ENCODE measurements at places on chromosomes 1 and 21.

GRCh38 chr1:19353596-19353995 is 41.5 kb downstream of the SLC66A1 start:
- no peak for DNase-seq

- DNase-seq = no peak
Observed at GRCh38 chr1:119758584-119758983, 10.1 kb downstream of the HMGCS2 start.

DNA sequence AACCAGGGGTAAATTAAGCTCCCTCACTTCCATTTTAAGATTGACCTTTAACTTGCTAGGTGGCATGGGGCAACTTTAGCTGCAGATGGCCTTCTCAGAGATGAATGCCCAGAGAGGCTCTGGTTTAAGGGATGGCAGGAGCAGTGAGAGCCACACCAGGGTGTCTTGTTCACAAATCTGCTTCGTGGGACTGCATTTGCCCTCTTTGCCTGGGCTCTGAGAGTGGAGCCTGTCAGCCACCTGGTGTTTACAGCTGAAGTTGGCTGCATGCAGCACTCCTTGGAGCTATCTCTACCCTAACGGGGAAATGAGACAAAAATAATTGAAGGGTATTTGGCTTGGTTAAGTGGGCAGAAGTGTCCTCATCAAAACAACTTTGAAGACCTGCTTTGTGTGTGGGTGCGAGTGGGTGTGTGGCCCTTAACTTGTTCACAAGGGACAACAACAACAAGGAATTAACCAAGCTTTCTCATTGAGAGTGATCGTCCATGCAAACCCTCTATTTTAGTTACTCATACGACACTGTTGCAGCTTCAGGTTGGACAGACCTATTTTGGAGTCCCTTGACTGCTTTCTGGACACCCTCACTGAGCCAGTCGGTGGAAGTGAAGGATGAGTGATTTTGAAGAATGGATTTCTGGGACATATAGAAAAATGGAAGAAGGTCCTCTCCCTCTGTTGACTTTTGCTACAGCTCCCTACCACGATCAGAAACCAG is 29.8 kb downstream of the PGM1 start:
- no peak for DNase-seq

DNA sequence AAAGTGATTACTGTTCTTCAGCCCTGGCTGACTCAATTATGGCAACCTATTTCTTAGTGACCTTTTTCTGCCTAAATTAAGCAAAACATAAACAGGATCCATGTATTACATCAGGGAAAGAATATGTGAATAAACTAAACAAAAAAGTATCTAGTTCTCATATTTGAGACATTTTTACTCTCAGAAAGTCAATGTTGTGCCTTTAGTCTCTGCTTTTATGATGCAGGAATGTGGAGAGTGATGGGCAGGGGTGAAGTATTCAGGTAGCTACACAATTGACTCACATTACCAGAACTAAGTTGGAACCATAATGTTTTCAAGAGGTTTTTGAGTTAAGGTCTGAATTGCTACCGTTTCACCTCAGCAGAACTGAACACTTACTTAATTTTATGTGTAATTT is 462.7 kb upstream of the CXADR start:
- DNase-seq = no peak

GRCh38 chr1:162922201-162922600 is 61.2 kb upstream of the CCDC190 start:
- no peak for DNase-seq

DNA sequence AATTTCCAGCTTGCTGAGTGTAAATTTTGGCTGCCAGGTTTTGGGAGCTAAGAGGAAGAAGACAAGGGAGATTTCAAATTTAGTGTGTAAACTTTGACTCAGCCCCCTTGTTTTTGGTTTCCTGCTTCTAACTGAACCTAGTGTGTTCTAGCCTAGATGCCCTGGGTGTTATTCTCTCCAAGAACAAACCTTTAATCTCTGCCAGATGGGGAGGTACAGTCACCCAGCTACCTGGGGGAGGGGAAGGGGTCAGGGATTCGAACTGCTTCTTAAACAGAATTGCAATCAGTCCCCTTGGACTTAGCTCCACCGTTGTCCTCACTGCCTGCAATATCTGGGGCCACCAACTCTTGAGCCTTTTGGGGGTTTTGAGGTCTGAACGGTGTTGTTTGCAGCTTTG is 238.9 kb downstream of the KIF26B start:
- DNase-seq = no peak

- DNase-seq = peak; percentile 17
Observed at GRCh38 chr1:172581779-172582178, 48.8 kb downstream of the SUCO start.

- DNase-seq = peak; percentile 95
Observed at GRCh38 chr1:235971571-235972310, 93.1 kb downstream of the NID1 start.

- no peak for DNase-seq
Observed at GRCh38 chr21:17200250-17200649, 312.6 kb upstream of the CXADR start.

GRCh38 chr1:12488666-12489354 is 129.2 kb downstream of the DHRS3 start:
- DNase-seq = peak; percentile 42

DNA sequence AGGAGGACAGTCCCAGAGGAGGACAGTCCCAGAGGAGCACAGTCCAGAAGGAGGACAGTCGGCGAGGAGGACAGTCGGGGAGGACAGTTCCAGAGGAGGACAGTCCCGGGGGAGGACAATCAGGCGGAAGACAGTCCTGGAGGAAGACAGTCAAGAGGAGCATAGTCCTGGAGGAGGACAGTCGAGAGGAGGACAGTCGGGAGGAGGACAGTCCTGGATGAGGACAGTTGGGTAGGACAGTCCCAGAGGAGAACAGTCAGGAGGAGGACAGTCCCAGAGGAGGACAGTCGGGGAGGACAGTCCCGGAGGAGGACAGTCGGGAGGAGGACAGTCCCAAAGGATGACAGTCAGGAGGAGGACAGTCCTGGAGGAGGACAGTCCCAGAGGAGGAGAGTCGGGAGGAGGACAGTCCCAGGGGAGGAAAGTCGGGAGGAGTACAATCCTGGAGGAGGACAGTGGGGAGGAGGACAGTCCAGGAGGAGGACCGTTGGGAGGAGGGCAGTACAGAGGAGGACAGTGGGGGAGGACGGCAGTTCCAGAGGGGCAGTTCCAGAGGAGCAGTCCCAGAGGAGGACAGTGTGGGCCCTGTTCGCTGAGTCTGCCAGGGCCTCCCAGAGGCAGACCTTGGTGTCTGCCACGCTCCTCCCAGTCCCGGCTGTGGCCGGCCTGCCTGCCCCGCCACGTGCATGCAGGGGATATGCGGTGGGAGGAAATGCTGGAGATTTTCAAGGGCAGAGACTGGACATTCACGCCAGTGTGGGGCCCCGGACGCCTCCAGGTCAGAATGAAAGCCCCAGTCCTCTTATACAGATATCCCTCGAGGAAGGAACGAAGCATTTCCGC is 183.8 kb upstream of the ARHGEF16 start:
- DNase-seq = no peak

GRCh38 chr1:236150986-236151385 is 8.6 kb downstream of the GPR137B start:
- no peak for DNase-seq

DNA sequence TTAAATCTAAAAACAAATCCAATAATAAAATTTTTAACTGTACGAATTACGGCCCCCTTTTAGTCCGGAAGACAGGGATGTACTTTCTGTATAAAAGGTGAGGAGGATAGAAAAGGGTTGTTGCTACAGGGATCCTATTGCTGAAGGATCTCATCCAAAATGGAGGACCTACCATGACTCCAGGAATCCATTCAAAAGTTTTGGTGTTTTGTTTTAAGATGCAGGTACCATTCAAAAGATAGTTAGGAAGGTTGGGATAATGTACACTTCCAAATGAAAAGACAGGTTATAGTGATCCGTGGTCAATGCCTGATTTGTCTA is 1.3 kb upstream of the ENAH start:
- no peak for DNase-seq

All from fibroblast of skin of abdomen (primary cell).